ENCODE measurements at places on chromosomes 11 and 22.

- no peak for DNase-seq
Measured at GRCh38 chr11:46331282-46331984, 15.8 kb upstream of the DGKZ start.

DNA sequence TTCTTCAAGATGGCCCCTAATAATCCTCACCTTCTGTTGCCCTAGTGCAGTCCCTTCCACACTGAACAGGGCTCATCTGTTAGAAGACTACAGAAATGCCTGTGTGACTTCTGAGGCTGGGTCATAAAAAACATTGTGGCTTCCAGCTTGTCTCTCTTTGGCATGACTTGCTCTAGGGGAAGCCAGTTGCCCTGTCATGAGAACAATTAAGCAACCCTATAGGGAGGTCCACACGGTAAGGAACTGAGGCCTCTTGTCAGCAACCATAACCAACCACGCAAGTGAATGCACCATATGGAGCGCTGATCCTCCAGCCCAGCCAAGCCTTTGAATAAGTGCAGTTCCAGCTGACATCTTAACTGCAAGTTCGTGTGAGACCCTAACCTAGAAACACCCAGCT is 2.6 kb downstream of the LIPT2 start:
- no peak for DNase-seq

DNA sequence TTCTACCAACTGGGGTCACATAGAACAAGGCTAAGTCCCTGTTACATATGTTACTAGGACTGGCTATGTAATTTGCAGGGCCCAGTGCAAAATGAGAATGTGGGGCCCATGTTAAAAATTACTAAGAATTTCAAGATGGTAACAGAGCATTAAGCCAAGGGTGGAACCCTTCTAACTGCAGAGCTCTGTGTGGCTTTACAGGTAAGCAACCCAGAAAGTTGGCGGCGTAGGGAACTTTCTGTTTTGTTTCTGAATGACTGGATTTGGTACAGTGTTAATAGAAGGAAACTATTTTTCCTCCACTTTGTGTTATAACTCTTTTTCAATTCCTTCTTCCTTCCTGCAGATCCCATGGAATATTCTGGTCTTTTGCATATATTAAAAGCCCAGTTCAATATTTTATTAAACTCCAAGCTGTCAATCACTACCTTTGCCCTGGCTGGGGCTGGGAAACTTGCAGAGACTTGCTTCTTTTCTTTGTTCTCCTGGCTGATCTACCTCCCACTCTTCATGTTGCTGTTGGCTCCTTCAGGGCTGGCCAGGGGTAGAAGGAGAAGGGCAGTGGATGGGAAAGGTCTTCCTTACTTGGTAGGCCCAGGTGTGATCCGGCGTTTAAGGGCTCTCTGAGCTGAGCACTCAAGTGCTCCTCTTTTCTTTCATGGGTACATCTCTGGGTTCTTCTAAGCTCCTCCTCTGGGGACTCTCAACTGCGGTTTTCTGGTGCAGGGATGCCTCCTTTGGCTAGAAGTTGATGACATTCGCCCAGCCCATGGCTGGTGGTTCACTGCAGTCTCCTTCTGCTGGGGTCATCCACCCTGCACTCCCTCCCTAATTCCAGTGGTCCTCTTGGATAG is 67.7 kb downstream of the SNX19 start:
- no peak for DNase-seq

- peak; percentile 83 for DNase-seq
Measured at GRCh38 chr11:75280227-75280701, 39.7 kb downstream of the TPBGL start.

GRCh38 chr22:27581688-27582087 is 219.9 kb downstream of the MN1 start:
- peak; percentile 2 for DNase-seq

DNA sequence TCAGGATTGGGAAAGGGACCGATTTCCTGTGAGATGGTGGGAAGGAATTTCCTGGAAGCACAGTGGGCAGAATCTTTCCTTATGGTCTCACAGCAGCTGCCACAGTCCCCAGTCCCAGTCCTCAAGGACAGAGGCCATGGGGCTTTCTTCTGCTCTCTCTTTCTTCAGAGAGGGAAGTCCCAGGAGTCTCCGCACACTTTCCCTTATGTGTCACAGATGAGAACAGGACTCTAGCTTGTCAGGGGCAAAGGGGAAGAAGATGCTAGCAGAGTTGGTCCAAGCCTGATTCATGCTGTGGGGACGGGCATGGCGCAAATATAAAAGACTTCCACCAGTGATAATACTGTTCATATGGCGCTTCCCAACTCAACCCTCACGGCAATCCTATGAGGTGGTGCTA is 7.5 kb upstream of the PPFIA1 start:
- DNase-seq: no peak

DNA sequence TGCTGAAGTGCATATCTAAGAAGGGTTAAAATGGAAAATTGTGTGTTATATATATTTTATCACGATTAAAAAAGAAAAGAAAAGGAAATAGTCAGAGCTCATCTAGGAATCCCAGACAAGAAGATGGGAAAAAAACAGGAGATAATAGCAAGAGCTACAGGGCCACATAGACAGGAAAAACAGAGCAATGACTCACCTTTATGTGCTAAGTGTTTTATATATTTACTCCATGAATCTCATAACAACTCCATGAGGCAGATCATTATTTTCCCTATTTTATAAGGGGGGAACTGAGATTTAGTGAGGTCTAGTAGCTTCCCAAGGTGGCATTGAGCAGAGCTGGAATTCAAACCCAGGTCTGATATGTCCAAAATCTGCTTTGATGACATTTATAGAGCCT is 18.1 kb upstream of the ELF5 start:
- DNase-seq: no peak
